ENCODE measurements at places on chromosomes 2 and 18.

DNA sequence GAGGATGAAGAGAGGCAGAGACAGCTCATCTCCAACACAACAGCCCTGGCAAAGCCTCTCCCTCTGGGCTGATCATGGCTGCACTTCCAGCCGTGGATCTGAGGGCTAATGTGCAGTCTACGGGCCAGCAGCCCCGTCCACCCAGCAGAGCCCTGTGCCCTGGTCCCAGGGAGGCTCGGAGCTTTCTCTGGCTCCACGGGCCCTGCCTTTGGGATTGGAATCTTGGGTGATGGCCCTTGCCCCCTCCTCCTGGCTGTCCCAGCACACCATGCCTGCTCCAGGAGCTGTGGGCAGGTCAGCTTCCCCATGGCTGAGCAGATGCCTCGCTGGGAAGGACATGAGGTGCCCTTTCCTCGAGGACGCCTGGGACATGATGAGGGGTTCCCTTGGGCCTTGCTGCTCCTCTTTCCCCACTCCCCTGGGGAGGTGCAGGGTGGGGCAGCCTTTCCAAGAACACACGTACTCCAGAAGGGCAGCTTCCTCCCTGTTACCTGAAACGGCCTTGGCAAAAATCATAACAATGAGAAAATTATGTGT is 66.9 kb downstream of the C18orf63 start:
- DNase-seq: no peak

- no peak for DNase-seq
Measured at GRCh38 chr2:95077861-95078603, 43.6 kb downstream of the MRPS5 start.

DNA sequence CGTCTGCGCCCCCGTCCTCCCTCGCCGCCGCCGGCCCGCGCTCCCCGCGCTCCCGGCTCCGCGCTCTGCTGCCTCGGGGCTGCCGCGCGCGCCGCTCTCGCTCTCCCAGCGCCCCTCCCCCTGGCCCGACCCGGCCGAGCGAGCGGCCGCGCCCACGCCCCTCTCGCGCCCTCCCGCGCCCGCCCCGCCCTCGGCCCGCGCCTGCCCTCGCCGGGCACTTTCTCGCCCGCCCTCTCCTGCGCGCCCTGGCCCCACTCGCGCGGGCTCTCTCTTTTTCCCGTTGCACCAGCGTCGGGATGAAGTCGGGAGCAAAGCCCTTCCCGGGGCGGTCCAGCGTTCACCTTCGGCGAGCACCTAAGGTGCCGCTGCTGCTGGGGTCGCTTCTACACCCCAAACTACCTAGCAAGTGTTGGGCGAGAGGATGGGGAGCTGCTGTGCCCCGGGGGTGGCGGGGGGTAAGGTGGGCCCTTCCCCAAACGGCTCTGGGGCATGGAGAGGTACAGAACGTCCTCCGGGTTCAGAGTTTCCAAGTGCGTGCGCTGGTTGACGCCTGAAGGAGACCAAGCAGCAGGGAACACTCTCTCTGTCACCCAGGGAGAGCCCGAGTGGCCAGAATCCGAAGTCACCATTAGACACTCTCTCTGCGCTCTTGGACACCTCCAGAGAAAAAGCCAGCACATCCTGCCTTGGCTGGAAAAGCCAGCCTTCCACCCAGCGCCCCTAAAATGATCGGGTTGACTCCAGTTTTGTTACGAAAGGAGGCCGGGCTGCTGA is at the start of gene COLEC12:
COLEC12 (minus strand) TSS at position 70 of the 774 bp plus-strand sequence. CDS start 187 bp downstream, outside the sequence.
- peak; percentile 63 for DNase-seq

DNA sequence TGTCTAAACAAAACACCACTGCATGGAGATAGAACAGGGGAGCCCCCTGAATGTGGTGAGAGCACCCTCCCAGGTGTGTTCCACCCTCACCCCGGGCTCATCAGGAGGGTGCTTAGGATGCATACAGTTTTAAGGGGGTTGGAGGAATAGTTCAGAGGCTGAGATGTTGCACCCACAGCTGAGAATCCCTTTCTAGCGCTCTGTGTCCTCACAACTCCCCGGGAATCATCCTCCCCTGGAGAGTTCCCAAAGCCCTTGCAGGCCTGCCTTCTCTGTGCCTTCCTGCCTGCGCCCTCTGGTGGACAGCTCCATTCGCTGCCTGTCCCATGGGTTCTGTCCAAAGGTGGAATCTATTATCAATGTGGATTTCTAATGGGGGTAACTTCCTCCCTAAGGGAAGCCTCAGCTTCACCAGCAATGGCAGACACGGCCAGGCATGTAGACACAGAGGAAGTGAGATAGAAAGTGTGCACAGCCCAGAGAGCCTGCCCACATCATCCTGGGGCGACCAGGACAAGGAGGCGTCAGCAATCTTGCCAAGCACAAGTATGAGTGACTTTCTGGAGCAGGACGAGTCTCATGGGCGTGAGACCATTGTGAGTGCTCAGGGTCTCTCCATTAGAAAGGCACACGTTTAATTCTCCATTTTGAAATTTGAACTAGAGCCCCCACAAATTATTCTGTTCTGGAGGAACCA is 1.2 kb upstream of the UGT1A5 start:
- DNase-seq: peak; percentile 57

DNA sequence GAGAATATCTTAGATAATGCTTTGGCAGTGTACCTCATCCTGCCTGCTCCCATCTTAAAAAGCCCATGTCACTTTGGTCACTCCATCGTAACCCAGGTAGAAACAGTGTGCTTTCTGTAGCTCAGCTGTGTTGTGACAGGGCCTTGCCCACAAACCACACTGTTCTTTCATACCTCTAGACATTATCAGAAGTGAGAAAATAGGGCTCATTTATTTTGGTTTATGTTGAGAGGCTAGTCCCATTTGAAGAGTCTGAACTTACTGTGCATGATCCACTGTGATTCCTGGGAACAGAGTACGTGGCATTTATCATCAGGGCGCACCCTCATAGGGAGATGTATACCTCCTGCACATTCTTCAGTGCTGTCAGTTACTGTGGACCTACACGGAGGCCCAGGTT is 69.7 kb downstream of the FEZ2 start:
- no peak for DNase-seq

DNA sequence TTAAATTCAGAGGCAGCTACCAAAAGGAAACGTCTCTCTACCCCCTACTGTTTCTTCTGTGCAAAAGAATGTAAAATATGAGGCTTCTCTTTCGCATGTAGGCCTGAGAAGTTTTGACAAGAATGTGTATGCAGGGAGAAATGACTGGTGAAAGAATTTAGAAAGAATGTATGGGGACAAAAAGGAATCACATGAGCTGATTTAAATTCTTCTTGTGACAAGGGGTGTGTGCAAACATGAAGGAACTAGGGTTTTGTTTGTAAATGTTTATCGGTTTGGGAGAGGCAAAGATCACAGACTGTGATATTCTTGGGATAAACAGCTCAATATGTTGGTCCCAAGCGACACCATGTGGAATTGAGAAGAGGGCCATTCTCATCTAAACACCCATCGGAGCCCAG is 345.2 kb upstream of the VRK2 start:
- no peak for DNase-seq

- DNase-seq: no peak
Measured at GRCh38 chr2:81467096-81467495, 1162.5 kb upstream of the LRRTM1 start.

DNA sequence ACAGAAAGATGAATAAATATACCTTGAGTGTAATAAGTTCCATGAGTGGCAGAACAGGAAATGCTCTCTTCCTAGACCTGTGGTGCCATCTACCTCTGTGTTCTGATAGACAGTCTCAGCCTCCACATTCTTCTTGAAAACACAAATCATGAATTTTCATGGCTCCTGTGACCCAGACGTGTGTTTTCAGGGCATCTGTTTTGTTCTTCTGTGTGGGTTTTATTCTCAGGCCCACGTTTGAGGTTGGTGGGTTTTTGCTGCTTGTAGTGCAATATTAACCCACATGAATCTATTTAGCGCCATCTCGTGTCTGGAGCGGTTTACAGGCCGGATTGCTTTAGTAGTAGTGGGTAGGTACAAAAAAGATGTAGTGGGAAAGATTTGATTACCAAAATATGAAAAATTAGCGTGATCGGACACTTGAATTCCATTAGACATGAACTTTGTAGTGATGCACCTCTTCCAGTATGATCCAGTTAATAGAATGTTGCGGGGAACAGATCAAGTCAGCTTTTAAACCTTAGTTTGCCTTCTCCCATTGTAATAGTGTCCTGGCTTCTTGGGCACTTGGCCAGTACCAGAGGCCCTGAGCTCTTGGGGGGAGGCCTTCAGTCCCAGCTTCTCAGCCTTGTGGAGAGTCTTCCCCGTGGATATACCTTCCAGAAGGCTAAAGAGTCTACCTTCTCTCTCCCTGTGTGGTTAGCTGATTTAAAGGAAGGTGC is 256.5 kb downstream of the TPGS2 start:
- DNase-seq: peak; percentile 69

DNA sequence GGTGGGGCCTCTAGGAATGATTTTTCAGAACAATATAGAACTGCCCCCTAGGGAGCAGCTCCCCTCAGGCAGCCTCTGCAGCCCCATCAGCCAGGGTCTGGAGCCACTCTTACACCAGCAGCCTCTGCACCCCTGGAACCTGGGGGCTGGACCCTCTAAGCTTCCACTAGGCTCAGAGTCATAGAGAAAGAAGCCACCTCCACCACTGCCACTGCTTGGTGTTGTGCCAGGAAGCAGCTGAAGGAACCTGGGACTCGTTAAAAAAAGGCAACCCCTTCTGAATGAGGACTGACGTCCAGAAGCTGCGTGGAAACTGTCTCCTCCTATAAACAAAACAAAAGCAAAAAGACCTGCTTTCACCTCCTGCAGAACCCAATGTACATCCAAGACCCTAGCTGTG is 98.1 kb upstream of the HS6ST1 start:
- DNase-seq: no peak

- no peak for DNase-seq
Measured at GRCh38 chr2:70069049-70069448, 18.2 kb upstream of the PCBP1 start.

- no peak for DNase-seq
Measured at GRCh38 chr2:215280326-215280725, 31.5 kb upstream of the ATIC start.

DNA sequence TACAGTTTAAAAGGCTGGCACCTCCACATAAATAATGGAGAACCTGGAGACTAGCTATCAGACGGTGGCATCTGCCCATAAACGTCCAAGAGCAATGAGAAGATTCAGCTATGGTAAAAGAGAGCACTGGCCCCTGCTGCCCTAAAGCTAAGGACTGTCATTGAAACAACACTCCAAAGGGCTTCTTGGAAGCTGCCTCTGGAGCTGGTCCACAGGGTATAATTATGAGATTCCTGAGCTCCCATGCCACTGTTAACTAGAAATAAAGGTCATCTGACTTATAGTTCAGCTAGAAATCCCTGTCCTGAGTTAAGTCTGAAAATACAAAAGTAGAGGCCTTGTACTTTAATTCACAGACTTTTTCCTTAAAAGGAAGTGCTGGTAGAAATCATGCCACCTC is 39.9 kb upstream of the RBMS1 start:
- DNase-seq: no peak

GRCh38 chr2:31132786-31133185 is 5.5 kb downstream of the GALNT14 start:
- no peak for DNase-seq

DNA sequence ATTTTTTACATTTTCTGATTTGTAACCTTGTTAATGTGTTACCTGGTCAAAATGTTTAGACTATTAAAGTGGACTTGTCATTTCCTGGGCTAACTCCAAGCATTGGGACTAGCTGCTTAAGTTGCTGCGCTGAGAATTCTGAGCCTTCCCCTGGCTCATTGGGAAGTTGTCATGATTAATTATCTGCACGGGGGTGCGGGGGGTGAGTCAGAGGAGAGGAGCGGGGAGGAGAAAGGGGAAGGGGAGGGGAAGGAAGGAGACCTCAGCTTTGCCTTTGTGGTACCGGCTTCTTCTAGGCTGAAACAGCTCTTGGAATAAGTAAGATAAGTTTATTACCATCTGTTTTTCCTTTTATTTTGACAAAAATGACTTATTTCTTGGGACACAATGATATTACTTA is 52.9 kb upstream of the APCDD1 start:
- peak; percentile 52 for DNase-seq

GRCh38 chr18:34837769-34838272 is 127.7 kb downstream of the DTNA start:
- DNase-seq: peak; percentile 69

GRCh38 chr2:168345601-168346000 is 98.2 kb upstream of the STK39 start:
- no peak for DNase-seq

GRCh38 chr2:177538323-177538722 is 145.8 kb downstream of the AGPS start:
- DNase-seq: peak; percentile 17

DNA sequence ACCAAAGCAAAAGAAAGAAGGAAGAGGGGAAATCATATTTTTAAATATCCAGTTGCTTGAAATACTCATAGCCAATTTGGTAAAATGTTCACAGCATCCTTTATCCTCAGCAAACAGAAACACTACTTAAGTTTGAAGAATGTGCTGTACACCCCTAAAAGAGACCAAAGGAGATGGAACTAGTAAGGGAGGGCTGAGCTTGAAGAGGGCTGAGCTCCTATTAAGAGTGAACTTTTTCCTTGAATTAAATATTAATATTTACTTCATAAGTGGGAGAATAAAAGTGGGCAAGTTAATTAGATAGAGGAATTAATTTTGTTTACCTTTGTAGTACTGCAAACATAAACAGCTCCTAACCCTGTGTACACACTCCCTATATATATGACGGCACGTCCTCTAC is 7.0 kb downstream of the EVX2 start:
- no peak for DNase-seq

DNA sequence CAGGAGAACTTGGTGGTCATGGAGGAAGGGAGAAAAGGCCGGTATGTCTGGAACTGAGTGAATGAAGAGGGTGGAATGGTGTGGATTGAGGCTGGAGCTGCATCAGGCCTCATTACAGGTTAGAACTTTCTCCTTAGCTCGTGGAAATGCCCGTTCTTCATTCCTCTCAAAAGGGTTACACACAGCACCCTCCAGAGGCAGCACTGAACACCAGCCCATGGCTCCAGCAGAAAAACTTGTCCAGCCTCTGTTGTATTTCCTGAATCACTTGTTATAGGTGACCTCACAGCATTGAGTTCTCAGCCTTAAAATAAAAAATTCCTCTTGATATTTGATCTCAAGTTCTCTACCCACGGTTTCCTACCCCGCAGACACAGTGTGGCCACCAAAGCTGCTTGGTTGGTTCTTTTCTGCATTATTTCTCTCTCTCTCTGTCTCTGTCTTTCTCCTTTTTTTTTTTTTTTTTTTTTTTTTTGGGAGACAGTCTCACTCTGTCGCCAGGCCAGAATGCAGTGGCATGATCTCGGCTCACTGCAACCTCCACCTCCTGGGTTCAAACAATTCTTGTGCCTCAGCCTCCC is 89.6 kb downstream of the ITGB1BP1 start:
- peak; percentile 31 for DNase-seq

GRCh38 chr18:12391487-12392165 is 14.6 kb upstream of the AFG3L2 start:
- DNase-seq: peak; percentile 76

GRCh38 chr18:26865557-26865956 is at the start of gene AQP4:
TSS of gene AQP4 (minus strand) at chr18:26865707. CDS start at chr18:26865689, 18 bp downstream.
- no peak for DNase-seq

DNA sequence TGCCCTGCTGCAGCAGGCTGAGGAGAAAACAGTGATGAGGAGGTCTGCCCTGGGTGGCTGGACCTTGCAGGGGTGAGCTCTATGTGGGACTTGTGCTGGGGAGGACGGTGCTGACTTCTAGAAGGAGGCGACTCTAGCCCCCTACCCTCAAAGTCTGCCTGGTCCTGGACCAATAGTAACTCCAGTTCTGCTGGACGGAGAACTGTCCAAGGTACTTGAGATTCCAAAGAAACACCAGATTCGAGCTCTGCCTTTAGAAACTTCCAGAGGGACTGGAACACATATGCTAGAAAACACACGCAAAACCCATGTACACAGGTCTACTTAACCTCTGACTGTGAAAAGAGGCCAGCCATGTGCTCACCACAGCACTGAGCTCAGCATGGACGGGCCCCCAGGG is 260.6 kb downstream of the TWIST2 start:
- DNase-seq: no peak
